Kidney tubule cell (primary cell): ENCODE measurements at places on chromosomes 16 and 17.
A peak's percentile ranks its signal among the peaks of the same experiment; 100 is the strongest.

- DNase-seq, result no peak
These were observed 7.9 kb upstream of the ACSF3 start for GRCh38 chr16:89085755-89086154.

DNA sequence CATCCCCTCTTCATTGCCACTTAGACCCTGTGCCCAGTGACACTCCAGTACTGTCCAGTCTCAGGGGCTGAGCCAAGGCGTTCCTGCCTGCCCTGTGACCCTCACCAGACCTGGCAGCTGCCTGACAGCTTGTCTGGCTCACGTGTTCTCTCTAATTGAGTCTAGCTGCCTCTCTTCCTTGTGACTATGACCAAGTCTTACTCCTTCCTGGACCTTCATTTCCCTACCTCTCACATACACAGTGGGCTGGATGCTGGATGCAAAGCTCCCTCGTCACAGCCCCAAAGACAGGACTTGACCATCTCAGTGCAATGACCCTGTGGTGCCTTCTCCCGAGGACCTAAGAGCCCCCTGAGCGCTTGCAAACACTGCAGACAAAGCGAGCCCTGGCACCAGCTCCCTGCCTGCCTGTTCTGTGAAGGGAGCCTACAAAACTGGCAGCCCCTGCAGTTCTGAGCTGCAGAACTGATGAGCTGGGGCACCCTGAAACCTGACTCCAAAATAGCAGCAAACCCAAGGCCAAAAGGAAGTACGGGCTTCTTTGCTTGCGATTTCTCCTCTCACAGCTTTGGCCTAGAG, 1.7 kb downstream of the DEXI start:
- DNase-seq, result no peak

- DNase-seq, result no peak
These were observed 53.1 kb upstream of the CDR2 start for GRCh38 chr16:22427556-22427955.

DNA sequence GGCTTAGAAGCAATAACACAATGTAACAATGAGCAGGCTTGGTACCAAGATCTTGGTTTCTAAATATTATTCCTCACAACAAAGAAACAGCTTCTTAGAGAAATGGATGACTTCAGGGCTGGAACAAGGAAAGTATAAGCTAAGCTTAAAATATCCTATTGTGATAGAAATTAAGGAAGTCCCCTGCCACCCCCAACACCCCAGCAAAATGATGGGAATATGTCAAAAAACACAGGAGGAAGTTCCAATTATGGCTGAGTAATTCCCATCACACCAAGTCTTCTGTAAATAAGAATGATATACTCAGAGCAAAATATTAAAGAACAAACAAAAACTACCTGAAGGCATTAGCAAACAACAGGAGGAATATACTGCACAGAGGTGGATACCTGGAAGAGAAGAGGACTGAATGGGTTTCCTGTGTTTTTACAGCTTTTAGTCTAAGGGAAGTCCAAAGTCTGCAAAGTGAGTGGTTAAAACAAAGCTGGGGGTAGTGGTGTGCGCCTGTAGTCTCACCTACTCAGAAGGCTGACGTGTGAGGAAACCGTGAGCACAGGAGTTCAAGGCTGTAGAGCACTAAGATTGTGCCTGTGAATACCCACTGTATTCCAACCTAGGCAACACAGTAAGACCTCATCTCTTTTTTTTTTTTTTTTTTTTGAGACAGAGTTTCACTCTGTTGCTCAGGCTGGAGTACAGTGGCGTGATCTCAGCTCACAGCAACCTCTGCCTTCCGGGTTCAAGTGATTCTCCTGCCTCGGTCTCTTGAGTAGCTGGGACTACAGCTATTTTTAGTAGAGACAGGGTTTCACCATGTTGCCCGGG, 17.1 kb upstream of the ATP6V0A1 start:
- DNase-seq, result no peak

GRCh38 chr16:57062329-57062728, 30.1 kb upstream of the CPNE2 start:
- no peak for DNase-seq

GRCh38 chr16:3431779-3432219, 11.5 kb downstream of the ZNF597 start:
- peak; percentile 48 for DNase-seq

GRCh38 chr16:79409978-79410377, 190.6 kb downstream of the MAF start:
- DNase-seq, result no peak

- DNase-seq, result no peak
These were observed 14.2 kb upstream of the NFATC3 start for GRCh38 chr16:68070806-68071517.

DNA sequence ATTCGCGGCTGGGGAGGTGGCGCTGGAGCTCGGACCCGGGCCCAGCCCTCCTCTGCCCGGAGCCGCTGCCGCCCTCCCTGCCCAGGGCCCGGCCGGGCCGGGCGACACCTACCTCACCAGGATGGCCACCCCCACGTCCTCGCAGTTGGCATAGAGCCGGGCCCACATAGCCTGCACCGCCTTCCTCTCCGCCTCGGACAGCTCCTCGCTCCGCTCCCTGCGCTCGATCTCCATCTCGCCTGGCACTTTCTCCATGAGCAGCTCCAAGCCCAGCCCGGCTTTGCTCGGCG, 276 bp downstream of the CYGB start:
- DNase-seq, result peak; percentile 55

GRCh38 chr17:76145231-76146052, 4.4 kb upstream of the FOXJ1 start:
- DNase-seq, result no peak

GRCh38 chr17:15891318-15891717, 53.6 kb upstream of the ADORA2B start:
- DNase-seq, result no peak

DNA sequence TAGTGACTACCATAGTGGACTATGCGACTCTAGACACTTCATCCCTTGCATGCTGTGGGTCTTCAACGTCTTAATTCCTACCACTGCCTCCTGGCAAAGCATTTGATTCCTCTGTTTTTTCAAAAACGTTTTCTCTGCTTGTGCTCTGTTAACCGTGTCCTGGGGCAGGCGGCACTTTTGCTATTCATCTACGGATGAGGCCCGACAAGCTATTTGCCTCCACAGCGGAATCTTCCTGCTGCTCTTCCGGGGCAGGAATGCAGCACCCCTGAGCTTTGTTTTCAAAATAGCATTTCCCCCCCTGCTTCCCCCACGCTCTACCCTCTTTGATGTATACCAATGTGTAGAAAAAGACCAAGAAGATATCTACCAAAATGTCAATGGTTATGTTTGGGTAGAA, 39.8 kb upstream of the METTL16 start:
- no peak for DNase-seq

DNA sequence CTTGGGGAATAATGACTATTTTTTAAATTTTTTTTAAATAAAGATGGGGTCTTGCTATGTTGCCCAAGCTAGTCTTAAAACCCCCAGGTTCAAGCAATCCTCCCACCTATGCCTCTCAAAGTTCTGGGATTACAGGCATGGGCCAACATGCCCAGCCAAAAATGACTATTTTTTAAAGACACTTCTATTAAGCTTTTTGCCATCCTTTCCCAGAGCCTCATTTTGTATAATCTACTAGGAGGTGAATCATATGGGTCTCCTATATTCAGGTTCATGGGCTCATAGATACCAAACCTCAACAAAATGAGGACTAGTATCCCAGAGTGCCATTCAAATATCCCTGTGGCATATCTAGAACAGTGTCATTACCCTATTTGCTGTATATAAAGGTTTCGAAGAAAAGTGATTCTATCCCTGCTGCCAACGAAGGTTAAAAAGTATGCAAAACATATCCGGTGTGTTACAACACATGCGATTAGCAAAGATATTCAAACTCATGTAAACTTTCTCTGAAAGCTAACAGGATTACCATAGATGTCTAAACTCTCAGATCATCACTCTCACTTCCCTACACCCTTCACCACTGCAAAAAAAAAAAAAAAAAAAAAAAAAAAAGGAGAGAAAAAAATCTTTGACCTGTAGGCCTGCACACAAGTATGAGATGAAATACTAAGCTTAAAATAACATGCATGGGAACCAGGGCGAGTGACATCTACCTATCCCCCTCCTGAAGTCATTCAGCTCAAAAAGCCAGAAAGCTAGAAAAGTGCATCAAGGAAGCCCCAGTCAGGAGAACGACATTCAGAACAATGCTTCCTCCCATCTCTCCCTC, 23.5 kb downstream of the XPO6 start:
- no peak for DNase-seq

DNA sequence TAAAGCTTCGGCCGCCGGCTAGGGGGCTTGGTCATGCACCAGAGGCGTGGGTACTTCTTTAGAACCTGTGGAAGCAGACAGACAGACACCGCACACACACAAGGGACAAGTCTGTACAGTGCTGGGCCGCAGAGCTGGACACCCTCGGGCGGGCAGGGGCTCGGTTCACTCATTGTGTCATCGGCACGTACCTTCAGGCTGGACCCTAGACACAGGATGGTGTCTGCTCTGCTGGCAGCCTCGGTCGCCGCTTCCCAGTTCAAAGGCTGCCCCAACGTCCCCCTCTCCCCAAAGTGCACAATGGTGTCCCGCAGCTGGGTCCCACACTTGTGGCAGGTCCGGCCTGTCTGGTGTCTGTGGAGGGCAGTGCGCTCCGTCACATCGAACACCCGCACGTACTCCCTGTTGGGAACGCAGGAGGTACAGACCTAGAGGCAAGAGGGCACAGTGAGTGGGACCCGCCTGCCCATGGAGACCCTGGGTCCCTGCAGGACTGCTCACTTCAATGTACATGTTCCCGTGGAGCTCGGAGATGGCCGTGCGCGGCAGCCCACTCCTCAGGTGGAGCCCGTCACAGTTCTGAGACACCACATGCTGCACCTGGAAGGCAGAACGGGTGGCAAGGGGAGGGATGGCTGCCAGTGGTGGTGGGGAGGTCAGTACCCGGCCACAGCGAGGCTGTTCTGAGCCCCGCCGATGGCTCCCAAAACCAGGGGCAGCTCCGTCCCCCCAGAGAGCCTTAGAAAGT, 3.1 kb upstream of the PCYT2 start:
- DNase-seq, result no peak

- DNase-seq, result peak; percentile 22
These were observed 169.2 kb downstream of the MRTFB start for GRCh38 chr16:14240219-14240843.

GRCh38 chr16:46932802-46933201, 40.7 kb downstream of the DNAJA2 start:
- DNase-seq, result no peak

DNA sequence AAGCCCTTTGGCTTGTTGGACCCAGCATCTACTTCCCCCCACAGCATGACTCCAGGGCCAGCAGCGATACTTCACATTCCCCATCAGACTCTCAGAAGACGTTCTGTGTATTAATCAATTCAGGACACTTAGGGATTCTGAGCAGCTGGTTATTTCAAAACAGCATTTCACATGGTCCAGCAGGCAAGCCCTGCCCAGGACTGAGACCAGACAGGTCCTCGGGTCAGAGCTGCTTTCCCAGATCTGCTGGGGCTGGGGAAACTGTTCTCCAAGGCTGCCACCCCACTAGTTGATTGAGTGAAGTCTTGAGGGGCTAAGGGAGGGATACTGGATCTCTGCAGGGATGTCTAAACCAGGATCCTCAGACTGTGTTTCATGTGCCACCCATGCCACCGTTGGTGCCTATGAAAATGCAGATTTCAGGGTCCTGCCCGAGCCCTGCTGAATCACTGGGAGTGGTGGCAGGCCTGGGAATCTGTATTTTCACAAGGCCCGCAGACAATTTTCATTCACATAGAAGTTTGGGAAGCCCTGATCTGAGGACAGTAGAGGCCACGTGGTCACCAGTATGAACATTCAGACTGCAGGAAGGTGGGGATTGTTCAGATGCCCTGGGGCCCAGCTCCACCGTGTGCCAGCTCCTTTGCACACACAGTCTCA, 40.6 kb upstream of the CDH5 start:
- no peak for DNase-seq

- DNase-seq, result no peak
These were observed 35.4 kb downstream of the GINS2 start for GRCh38 chr16:85653290-85653891.

DNA sequence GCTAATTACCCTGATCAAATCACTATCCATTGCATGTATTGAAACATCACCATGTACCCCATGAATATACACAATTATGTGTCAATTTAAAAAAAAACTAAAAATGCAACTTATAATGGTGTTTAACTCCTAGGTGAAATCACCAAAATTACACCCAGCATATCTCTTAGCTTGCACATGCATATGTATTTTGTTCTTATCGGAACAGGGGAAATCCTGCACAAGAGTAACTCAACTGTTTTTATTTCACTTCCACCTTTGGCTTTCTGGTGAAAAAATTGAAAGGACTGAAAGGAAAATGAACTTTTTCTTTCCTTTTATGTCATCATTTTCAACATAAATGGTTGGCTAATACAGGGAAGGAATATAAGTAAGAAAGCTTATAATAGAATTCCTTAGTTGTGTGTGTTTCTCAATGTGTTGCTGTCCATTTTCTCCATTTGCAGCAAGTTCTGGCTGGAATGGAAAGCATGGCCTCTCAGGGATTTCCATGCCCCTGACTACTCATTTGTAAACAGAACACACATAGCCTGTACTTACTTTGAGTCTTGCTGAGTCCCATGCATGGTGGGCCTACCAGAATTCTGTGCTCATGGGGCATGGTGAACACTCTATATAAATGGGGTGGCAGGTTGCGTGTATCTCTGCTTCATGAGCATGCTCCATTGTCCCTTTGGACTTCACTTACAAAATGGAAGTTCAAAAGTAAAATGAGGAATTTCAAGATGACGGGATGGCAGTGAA, 462.0 kb downstream of the HS3ST3B1 start:
- no peak for DNase-seq

- peak; percentile 54 for DNase-seq
These were observed 68.0 kb upstream of the MRTFB start for GRCh38 chr16:14003074-14003570.

- DNase-seq, result no peak
These were observed 818 bp upstream of the CBX8 start for GRCh38 chr17:79797492-79798298.

GRCh38 chr17:31458829-31459228, 67.4 kb downstream of the RAB11FIP4 start:
- DNase-seq, result no peak

DNA sequence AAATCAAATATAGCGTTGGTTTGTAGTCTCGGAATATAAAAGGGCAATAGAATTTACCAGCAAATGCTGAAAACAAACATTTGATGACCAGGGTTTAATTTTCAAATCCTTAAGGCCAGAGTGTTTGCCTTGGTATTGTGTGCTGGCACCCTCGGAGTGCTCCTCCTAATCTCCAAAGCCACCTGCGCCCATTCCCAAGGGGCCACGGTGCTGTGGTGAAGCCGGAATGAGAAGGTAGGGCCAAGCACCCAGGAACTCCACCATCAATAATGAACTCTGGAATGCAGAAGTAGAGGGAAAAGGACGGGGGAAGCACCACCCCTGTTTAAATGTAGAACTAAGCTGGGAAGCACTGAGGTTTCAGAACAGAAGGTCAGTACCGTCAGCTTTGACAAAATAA, 51.9 kb downstream of the COG7 start:
- no peak for DNase-seq
